ENCODE measurements at places on chromosomes 4 and X.

DNA sequence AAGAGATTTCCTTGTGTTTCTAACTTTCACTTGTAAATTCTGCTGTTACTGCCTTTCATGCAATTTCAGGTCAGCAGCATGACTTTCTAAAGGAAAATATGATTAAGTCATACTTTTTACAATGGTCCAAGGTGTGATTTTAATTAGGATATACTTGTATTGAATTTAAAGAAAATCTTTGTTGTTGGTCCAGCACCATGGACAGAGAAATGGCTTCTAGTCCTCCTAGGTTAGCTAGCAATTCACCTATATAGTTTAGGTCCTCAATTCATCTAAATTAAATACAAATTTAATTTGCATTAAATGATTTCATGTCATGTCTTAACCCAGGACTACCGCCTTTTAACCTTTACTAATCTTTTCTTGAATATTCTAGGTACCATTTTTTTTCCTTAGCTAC is 304.9 kb upstream of the RPS6KA3 start:
- DNase-seq = no peak

DNA sequence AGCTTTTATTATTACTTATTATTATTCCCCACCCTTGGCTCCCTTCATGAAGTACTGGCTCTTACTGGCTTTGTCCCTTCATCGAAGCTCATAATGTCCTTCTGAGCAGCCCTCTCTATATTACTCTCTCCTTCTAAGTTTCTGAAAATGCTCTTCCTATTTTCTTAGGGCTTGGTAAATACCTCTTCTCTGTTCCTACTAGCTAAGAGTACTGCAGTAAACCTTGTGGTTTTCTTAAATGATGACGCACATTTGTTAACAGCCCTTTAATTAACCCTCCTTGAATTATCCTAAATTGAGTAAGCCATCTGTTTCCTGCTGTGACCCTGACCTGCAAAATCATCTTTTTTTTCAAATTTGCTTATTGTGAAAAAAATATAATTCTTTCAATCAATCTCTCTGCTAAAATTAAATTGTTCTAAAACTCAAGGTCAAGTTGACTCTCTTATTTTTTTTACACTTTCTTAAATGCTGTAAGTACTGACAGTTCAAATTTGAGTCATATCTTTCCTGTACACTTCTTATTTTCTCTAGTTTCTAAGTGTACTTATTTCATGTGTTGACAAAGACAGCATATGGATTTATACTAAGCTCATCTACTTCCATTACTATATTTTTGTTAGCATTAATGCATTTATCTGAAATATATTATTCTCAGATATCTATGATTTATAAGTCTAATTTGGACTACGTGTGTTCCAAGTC is 148.9 kb downstream of the ADAM29 start:
- DNase-seq = no peak

DNA sequence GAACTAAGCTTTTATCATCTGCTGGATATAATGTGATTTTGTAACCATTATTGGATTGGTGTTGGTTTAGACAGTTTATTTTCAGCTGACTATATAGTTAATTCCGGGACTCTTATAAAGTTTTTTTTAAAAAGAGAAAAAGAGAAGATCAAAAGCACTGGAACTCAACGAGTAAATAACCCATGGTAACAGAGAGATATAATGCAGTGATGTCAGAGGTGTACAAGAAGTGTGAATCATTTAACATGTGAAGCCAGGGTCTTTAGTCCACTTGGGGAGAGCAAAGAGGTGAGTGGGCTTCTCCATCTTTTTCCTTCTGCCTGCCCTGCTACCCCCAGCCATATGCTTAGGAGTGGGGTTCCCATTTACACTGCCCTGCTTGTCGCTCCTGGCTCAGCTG is 3.2 kb downstream of the TMEM165 start:
- DNase-seq = no peak

DNA sequence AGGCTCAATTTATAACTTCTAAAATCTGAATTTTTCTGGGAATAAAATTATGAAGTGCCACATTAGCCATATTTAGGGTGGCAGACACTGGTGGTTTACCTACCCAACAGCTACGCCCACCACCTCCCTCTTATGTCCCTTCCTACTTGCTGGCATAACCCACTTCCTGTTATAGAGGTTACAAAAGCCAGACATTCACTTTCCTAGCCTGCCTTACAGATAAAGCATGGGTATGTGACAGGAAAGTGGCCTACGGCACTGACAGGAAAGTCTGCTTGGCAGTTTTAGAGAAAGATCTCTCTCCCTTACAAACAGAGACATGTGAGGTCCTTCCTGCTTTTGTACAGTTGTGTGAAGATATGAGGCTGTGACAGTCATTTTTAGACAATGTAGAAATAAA is 12.4 kb downstream of the DDX53 start:
- DNase-seq = no peak

GRCh38 chr4:176357359-176358082 is 37.8 kb downstream of the SPCS3 start:
- DNase-seq = no peak

GRCh38 chr4:152166567-152166966 is 369.3 kb downstream of the FBXW7 start:
- no peak for DNase-seq

- no peak for DNase-seq
Observed at GRCh38 chr4:156173937-156174336, 220.3 kb upstream of the CTSO start.

GRCh38 chr4:8586671-8587468 is 5.7 kb upstream of the CPZ start:
- no peak for DNase-seq

DNA sequence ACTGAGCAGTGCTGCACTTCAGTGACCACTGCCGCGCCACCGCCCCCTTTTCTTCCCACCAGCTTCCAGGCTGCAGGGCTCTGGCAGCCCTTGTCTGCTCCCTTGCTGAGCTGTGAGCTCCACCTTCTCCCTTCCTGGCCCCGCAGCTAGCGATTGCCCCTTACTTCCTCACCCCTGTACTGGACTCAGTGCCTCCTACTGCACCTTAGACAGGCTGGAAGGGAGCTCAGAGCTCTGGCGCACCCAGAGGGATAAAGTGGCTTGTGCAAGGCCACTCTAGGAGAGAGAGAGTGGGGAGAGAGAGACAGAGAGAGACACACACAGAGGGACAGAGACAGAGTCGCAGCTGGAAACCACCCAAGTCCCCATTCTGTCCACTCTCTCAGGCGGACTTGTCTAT is 6.0 kb downstream of the RASL11B start:
- no peak for DNase-seq

- no peak for DNase-seq
Observed at GRCh38 chr4:183905593-183906488, 734 bp downstream of the STOX2 start.

GRCh38 chr4:72768364-72768763 is 199.3 kb upstream of the ADAMTS3 start:
- DNase-seq = no peak

DNA sequence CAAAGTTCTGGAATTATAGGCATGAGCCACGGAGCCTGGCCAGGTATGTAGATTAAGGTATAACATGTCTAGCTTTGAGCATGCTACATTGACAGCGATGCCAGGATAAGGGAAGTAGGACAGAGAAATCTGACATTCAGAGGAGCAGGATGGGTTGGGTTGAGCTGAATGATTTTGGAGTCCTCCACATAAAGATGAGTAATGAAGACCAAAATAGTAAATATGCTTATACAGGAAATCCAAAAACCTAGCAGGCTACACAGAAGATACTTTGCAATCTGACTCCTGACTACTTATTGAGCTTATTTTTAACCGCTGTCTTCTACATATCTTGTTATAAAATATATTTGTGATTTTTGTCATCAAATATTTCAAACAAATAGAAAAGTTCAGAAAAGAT is 69.7 kb downstream of the PDGFC start:
- no peak for DNase-seq

GRCh38 chr4:145769450-145770037 is 89.6 kb downstream of the C4orf51 start:
- no peak for DNase-seq
